Stimulated activated CD4-positive, alpha-beta T cell treated with anti-CD3 and anti-CD28 coated beads, TNF-alpha, amount 100 ng/mL, for 1 hour (primary cell): ENCODE measurements at places on chromosomes 1 and 21.

DNA sequence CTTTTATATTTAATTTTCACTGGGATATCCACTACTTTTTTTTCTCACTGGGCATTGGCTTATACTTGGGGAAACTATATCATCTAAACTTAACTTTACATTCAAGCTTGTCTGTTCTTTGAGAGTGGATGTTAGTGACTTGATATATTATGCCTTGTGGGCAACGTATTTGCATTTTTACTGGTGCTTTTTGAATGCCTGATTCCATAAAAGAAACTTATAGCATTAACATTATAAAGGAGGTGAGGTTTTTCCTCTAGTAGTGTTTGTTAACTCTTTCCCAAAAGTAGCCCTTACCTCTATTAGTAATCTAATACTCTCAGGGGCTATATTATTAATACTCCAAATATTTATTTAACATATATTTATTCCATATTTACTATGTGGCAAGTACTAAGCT, 416.5 kb downstream of the PLA2G4A start:
- DNase-seq = no peak

GRCh38 chr1:60797351-60797750, 285.0 kb upstream of the NFIA start:
- DNase-seq = no peak

DNA sequence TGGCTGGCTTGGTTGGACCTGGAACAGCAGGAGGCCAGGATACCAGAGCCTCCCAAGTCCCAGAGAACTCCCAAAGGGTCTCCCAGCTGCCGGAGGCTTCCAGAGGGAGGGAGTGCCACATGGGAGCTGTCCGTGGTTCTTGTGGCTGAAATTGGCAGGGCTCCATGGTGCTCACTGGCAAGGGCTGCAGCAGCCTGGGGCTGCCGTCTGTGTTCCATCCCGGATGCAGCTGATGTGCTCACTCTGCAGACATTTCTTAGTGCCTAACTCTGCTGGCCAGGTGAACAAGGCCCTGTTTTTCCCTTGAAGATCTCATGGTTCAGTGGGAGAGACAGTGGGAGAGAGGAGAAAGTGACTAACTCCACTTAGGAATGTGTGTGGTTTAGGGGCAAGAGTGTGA, 261.1 kb downstream of the CAMTA1 start:
- DNase-seq = no peak

DNA sequence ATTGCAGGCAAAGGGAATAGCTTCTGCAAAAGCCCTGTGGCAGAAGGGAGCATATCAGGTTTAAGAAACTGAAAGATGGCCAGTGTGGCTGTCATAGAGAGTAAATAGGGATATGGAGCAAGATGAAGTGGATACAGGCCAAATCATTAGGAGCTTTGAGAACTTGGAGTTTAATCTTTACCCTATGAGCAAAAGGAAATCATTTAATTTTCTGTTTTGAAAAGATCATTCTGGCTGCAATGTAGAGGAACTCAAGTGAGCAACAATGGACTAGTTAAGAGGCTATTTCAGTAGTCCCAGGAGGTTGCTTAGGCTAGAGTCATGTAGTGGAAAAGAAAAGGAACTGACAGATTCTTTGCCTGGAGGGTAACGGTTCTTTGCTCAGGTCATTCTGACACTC, 47.2 kb downstream of the RAP1A start:
- DNase-seq = no peak

GRCh38 chr1:53470155-53470554, 11.0 kb downstream of the DMRTB1 start:
- DNase-seq = no peak

- no peak for DNase-seq
Measured at GRCh38 chr1:224435318-224435763, 744 bp upstream of the WDR26 start.

DNA sequence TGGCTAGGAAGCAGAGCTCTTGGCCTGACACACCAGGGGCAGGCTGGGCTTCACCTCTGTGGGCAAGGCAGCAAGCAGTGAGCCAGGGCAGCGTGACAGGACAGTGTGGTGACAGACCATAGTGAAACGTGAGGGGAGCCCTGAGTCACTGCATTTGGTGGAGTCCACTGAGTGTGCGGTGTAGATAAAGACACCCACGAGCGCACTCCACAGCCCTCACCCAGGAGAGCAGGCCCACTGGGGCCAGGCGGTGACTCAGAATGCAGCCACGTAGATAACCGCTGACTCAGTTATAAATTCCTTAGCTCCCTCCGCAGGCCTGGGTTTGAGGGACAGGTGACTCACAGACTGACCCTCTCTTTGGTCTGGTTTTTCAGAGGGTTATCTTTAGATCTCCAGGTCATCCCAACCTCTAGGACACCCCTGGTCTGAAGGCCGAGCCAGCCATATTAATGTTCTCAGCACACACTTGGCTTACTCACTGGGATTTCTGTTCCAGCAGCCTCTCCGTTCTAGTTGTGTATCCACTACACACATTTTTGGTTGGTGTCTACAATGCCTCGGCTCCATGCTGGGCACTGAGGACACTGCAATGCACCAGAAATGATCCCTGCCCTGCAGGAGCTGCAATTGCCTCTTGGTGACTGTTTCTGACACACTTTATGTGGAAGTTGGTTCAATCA, 90.2 kb upstream of the TSPAN2 start:
- DNase-seq = no peak
